ENCODE measurements at places on chromosomes 7 and 10.

DNA sequence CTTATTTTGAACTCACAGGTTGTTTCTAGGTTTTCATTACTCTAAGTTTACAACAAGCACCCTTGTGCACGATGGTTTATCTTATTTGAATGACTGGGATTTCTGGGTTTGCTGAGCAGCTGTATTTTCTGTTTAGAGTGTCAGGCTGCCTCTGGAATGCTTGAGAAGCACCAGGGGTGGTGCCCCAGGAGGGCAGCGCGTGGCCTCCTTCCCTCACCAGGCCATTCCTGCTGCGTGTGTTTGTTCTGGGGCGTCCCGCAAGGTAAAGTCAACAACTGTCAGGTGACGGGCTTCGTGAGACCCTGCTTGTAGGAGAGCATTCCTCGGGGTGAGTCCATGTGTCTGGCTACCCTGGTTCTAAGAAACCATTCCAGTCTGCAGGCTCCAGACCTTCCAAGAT is 54.9 kb downstream of the FAM171A1 start:
- DNase-seq, result no peak

DNA sequence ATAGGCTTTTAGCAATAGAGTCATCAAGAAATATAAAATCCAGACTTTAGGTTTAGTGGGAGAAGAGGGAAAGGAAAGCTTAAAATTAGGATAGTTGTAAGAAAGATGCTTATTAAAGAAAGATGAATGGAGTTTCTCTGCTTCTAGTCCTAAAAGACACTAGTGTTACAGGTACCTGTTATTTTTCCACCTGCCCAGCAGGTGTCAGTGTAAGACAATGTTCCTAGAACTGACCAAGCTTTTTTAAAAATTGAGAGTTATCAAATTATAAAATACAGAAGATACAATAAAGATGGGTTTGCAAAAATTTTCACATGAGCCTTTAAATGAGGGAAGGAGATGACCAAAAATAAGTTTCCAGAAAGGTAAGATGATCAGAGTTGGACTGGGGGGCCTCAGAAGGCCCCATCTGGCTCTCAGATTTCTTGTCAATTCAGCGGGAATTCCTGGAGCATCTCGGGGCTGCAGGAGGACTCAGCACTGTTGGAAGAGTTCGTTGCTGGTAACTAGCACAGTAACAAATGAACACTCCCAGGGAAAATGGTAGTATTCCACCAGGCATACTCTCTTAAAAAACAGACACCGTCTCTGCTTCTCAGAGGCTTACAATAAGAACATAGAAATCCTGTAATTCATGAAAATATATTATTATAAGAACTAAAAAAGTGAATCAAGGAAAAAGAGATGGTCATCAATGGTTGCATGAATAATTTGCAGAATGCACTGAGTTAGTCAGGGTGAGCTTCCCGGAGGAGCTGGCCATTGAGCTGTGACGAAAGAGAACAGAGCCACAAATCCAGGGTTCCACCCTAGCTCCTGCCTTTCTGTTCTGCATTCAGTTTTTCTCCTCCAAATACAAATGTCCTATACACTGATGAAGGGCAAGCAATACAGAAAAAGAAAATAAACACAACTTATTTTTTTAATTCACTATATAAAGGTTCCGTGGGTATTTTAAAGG is 71.8 kb upstream of the PIK3CG start:
- peak; percentile 32 for DNase-seq

- no peak for DNase-seq
Observed at GRCh38 chr7:84532196-84532595, 337.6 kb upstream of the SEMA3A start.

- no peak for DNase-seq
Observed at GRCh38 chr7:106216923-106217542, 67.8 kb downstream of the NAMPT start.

GRCh38 chr7:100896732-100897608 is 1.3 kb upstream of the ACHE start:
- peak; percentile 58 for DNase-seq

- no peak for DNase-seq
Observed at GRCh38 chr10:59872892-59873463, 33.4 kb downstream of the CCDC6 start.

GRCh38 chr7:145036604-145037405 is 201.0 kb upstream of the TPK1 start:
- DNase-seq, result peak; percentile 15

- DNase-seq, result peak; percentile 31
Observed at GRCh38 chr7:1664711-1665548, 5.1 kb upstream of the ELFN1 start.

DNA sequence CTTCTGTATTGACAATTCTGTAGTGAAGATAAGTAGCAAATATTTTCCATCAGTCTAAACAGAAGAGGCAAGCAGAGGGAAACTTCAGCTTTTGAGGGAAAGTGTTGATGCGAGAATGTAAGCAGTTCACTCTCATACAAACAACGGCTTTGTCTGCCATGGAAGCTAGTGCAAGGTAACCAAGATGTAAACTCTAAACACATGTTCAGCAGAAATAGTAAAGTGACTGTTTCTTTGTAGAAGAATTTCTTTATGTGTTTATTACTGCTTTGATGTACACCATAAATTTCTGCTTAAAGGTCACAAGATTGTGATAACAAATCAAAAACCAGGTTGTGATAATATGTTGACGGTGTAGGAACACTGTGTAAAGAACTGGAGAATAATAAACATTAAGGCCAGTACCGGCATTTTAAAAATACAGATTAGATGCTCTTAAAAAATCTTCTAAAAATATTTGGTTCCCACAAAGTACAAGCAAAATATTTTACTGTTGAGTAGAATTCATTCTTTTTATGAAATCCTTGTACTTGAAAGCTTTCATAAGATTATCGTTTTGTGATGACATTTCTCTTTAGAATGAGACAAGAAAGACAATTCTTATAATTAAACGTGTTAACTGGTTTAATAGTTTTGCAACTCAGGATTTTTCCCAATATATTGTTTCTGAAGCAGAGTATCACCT is 34.2 kb downstream of the SEMA3C start:
- DNase-seq, result no peak

- DNase-seq, result no peak
Observed at GRCh38 chr10:74991435-74991834, 120.0 kb upstream of the SAMD8 start.

DNA sequence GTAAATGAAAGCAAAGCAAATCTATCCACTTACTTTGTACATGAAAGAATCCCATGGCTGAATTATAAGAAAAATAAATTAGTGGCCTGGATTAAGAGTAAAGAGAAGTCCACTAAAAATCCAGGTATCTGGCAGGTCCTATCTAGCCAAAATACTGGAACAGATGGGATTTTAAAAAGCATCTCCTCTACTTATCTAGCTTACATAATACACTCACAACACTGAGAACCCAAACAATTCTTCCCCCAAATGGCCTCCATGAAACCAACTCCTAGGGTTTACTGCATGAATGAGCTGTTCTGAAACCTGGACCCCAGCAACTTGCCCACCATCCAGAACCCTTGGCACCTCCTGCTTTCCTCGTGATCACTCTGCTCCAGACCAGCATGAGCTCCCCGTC is 61.3 kb downstream of the AFAP1L2 start:
- no peak for DNase-seq

Data from activated T-cell treated with anti-CD3 and anti-CD28 coated beads for 24 hours (primary cell).